ENCODE measurements at places on chromosomes 5 and 9. TPM values are rescaled to one million over a fixed set of nuclear protein-coding genes. Genes with fewer than 3 reads are reported as not detected.

The CHSY3 gene
- 9.6 TPM for total RNA-seq

The FLT4 gene
- 7.5 TPM for total RNA-seq

The SLC45A2 gene
- 0.39 TPM for total RNA-seq

The PCDHB6 gene
- total RNA-seq, result 0.39 TPM

The NDST1 gene
- 28.6 TPM for total RNA-seq

The MEIKIN gene
- total RNA-seq, result not detected

The SPATA31A3 gene
- total RNA-seq, result not detected

- peak; percentile 31 for DNase-seq
These were observed 725 bp downstream of the NDUFB6 start for GRCh38 chr9:32571969-32572899.

DNA sequence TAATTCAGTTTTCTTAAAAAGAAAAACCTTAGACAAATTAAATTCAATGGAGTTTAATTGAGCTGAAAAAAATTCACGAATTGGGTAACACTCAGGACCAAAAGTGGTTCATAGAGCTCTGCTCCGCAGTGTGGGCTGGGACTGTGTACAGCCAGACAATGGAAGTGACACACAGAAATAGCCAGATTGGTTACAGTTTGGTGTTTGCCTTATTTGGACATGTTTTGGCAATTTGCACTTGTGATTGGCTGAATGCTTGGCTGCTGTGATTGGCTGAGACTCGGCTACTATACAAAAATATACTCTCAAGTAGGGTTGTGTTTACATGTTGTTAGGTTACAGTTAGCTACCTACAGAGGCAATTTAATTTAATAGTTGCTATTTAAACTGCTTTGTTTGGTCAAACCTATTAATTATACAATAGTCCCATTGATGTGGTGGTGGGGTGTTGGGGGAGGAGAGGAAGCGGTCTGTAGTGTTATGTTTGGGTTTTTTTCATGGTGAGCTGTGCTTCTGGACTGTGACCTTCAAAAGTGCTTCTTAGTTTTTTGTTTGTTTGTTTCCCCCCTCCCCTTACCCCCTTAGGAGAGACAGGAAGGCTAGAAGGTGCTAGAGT lies 95.2 kb downstream of the CNTLN start:
- DNase-seq, result no peak

DNA sequence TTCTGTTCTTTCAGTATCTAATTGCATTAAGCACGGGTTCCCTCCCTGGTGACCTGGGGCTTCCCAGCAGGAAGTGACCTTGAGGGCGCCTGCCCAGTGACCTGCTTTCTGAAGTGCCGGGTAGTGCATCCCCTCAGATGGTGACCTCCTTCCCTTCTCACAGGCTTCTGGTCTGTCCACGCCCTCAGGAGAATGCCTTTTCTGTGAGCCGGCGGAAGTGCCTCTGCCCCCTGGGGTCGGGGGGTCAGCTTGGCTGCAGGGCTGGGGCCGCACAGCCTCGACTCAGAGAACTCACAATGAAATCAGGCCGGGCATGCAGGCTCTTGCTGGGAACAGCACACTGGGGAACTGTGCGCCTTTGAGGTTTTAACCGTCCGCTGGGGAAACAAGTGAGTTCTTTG lies 124.5 kb upstream of the PHYKPL start:
- DNase-seq, result peak; percentile 21

- DNase-seq, result no peak
These were observed 78.2 kb upstream of the ARAP3 start for GRCh38 chr5:141760193-141760592.

GRCh38 chr5:55344392-55344992 lies 36.7 kb downstream of the MTREX start:
- peak; percentile 37 for DNase-seq

- no peak for DNase-seq
These were observed 120.6 kb downstream of the PAM start for GRCh38 chr5:102875721-102876123.

DNA sequence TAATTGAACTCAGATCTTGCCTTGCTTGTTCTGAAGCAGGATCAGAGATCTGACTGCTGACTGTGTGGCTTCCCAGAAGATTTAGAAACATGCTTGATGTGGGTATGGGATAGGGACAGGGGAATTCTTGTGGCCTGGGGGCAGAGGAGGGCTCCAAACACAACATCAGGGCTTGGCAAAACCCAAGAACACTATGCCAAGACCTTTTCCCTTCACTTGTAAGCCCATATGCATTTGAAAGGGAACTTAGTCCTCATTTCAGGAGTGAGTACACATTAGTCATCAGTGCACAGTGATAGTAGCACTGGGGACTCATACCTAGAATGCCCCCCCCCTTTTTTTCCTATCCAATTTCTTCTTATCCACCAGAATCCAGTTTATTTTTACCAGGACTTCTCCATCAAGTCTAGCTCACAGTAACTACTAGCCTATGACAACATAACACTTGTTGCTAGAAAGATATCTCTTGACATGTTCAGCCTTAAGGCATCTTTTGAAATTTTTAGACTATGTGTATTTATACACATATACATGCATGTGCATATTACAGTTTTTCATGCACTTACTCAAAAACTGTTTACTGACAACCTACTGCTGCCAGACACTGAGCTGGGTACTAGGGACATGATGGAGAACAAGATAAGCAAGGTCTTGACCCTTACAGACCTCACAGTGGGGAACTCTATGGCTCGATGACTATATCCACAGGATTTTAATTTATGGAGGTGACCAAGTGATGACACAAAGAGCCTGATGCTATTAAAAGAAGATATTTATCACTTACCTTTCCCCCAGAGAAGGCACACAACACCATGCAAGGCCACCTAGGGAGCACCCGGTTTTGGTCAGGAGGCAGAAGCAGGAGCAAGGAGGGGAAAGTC lies 158.3 kb upstream of the MAP3K1 start:
- DNase-seq, result no peak

GRCh38 chr9:37430841-37431597 lies 8.5 kb downstream of the GRHPR start:
- no peak for DNase-seq

DNA sequence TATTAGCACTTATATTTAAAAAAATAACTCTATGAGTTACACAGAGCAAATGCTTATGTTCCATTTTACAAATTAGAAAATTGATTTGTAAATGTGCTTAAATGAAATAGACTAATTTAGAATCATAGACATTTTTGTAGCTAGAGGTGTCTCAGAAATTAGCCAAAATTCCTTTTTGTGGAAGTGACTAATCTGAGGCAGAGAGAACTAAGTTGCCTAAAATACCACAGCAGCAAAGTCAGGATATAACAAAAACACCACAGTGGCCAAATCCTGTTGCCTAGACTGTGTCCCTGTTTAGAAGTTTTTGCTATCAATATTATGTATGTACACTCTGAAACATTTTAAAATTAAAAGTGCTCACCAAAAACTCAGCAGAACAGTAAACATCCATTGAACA lies 18.7 kb downstream of the ADAMTSL1 start:
- DNase-seq, result no peak

GRCh38 chr5:141762790-141763368 lies 80.8 kb upstream of the ARAP3 start:
- no peak for DNase-seq

DNA sequence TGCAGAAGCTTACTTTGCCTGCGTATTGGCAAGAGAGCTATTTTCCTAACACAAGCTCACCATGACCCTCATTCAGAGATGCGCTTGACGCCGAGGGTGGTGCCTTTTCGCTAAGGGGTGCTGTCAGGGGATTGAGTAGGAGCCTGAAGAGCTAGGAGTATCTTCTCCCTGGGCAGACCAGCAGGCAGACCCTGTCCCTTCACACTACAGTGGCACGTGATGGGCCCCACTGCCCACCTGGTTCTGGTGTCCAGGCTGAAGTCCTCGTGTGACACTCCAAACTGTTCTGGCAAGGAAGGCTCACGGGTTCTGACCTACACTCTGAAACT lies 198.3 kb downstream of the AUH start:
- peak; percentile 15 for DNase-seq

GRCh38 chr5:96064877-96065276 lies 103.2 kb upstream of the ELL2 start:
- no peak for DNase-seq

DNA sequence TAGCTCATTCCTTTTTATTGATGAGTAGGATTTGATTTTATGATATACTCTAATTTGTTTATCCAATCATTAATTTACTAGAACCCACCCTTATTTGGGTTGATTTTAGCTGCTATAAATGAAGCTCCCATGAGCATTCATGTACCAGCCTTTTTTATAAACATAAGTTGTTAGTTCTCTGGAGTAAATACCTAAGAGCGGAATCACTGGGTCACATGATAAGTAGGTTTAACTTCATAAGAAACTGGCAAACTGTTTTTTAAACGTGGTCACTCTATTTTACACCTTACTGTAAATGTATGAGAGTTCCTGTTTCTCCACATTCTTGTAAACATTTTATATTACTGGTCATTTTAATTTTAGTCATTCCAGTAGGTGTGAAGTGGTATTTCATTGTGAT lies 364.6 kb downstream of the NPR3 start:
- no peak for DNase-seq

GRCh38 chr5:151092762-151093161 lies 11.9 kb upstream of the TNIP1 start:
- no peak for DNase-seq

DNA sequence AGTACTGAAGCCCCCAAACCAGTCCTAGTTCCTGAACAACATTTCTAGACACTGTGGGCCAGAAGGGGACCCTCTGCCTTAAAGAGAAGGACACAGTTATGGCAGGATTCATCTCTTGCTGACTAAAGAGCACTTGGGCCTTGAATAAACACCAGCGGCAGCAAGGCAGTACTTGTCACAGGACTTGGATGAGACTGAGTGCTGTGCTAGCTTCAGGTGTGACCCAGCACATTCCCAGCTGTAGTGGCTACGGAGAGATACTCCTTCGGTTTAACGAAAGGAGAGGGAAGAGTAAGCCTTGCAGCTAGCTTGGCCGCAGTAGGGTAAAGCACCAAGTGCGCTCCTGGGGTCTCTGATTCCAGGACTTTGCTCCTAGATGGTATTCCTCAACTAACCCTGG lies 10.9 kb upstream of the STX17 start:
- DNase-seq, result no peak

DNA sequence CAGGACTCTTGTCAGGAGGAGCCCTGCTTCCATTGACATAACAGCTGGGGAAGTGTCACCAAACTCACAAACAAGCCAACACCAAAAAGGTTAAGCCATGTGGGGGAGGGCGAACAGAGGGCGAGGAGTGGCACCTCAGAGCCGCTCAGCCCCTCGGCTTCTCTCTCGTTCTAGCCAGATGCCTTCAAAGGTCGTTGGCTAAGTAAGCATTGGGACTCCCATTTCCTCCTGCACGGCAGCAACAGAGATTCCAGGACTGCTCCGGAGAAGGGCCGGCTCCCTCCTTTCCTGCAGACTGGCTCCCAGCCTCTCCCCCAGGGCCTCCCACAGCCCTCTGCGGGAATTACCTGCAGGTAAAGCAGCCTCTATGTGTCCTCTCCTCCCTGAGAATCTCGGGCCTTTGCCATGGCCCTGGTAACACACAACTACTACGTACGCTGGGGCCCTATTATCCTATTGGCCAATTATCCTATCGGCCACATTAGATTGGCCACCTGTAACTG lies 52.1 kb upstream of the RNU6ATAC start:
- no peak for DNase-seq

GRCh38 chr9:4814913-4815312 lies 22.2 kb downstream of the RCL1 start:
- no peak for DNase-seq

DNA sequence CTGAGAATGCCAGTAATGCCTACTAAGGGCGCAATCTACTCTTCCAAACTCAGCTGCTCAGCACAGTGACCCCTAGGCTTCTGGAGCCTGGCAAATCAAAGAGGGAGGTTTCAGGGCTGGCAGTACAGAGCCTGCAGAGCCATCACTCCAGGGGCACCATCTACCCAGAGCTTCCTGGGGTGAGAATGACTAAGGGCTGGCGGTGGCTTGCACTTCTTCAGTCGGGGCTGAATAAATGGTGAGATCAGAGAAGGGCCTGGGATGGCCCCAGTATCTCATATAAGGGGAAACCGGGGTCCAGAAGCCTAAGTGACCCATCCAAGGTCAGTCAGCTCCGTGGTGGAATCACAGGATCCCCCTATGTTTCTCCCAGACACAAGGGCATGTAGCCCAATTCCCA lies 5.3 kb downstream of the SH3PXD2B start:
- no peak for DNase-seq

DNA sequence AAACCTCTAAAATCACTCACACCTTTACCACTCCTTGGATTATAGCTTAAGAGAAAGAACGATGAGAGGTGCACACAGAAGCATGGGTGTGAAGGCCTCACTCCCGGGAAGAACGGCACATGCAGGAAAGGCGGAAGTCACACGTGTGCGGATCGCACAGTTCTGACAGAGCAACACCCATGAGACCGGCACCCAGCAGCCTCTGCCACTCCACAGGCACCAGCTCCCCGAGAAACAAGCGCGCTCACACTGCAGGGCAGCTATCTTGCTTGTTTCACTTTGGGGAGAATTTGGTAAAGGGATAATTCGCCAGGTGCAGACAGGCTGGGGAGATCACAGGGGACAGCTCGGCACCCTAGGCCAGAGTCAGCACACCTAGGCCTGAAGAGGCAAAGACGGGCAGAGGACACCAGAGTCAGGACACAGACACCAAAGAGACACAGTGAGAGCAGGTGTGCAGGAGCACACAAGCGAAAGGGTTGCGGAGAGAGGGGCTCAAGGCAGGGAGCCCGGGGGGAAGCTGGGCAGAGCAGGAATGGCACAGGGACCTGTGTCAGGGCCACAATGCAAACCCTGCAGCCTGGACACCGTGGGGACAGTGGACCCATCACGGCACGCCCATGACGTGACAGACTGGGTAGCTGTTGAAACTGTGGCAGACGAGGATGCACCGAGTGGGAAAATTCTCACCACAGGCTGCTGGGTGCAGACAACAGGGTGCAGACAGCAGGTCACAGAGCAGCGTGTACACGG lies 81.7 kb downstream of the CAMSAP1 start:
- DNase-seq, result no peak

All from skin of body (tissue), 3 donors.